RWPE2 (cell line): ENCODE measurements at places on chromosomes 2 and 18.

DNA sequence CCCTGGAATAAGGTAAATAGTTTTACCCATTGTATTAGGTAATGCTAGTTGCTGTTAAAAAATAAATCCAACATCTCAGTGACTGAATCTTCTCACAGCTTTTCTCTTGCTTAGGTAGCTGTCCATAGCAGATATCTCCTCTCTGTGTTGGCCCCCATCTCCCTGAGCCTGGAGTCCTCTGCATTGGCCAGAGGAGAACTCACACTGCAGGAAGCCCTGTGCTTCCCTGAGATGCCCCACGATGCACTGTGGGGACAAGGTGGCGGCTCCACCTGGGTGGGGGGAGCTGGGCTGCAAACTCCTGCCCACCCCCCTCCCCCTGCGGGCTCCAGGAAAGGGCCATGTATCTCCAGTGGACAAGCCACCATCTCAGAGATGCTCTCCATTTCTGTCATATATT lies 80.4 kb upstream of the SALL3 start:
- no peak for DNase-seq

- DNase-seq = no peak
Measured at GRCh38 chr2:112679484-112679883, 33.7 kb downstream of the SLC20A1 start.

DNA sequence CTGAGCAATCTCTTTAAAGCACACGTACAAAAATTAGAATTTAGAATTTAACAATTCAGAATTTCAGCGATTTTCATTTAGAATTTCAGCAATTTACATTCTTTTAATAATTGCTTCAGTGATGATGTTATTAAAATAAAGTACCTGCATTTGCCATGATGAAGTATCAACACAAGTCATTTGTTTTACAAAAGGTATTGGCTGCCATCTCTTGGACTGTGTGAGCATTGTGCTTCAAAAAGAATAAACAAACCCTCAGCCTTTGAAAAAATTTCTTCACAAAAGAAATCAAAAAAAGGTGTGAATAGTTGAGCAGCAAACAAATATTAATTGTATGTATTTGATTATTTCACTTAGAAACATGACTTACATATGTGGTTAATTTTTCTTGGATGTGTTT lies 27.1 kb upstream of the ZC3H15 start:
- DNase-seq = no peak

GRCh38 chr2:235685024-235685721 lies 191.3 kb downstream of the AGAP1 start:
- DNase-seq = no peak

DNA sequence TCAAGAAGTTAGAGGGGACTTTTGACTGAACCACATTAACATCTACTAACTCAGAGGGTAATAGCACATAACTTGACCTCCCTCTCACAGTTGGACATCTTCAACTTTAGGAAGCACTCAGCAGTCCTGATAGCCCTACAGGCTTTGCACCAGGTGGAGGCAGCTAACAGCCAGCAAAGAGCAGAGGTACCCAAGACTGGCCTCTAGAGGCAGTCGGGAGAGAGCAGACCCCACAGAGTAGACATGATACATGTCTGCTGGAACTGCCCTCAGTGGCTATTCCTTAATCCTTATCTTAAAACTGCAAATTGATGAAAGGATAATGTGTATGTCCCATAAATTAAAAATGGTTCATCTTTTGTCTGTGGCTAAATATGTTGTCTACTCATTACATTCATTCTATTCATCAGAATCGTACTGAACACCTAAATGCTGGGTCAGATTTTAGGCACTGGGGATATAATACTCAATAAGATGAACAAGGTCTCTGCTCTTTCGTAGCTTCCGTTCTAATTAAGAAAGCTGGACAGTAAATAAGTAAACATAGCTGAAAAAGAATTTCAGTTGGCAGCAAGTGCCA lies 49.8 kb downstream of the CAB39 start:
- no peak for DNase-seq
